Inflammatory macrophage treated with lipopolysaccharide for 1 hour (primary cell): ENCODE measurements at places on chromosomes 1 and 21.

- DNase-seq: no peak
These were observed 75.3 kb downstream of the PEX14 start for GRCh38 chr1:10549904-10550664.

DNA sequence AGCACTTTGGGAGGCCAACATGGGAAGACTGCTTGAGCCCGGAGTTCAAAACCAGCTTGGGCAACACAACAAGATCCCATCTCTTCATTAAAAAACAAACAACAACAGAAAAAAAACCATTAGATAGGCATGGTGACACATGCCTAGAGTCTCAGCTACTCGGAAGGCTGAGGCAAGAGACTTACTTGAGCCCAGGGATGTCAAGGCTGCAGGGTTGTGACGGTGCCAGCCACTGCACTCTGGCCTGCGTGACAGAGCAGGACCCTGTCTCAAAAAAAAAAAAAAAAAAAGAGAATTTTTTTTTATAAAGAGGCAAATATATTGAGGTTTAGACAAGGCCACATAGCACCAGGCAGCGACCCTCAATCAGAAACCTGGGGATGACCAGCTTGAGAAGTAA, 62.7 kb downstream of the HSF2BP start:
- no peak for DNase-seq

- no peak for DNase-seq
These were observed 14.1 kb downstream of the RUNX3 start for GRCh38 chr1:24915816-24916602.

DNA sequence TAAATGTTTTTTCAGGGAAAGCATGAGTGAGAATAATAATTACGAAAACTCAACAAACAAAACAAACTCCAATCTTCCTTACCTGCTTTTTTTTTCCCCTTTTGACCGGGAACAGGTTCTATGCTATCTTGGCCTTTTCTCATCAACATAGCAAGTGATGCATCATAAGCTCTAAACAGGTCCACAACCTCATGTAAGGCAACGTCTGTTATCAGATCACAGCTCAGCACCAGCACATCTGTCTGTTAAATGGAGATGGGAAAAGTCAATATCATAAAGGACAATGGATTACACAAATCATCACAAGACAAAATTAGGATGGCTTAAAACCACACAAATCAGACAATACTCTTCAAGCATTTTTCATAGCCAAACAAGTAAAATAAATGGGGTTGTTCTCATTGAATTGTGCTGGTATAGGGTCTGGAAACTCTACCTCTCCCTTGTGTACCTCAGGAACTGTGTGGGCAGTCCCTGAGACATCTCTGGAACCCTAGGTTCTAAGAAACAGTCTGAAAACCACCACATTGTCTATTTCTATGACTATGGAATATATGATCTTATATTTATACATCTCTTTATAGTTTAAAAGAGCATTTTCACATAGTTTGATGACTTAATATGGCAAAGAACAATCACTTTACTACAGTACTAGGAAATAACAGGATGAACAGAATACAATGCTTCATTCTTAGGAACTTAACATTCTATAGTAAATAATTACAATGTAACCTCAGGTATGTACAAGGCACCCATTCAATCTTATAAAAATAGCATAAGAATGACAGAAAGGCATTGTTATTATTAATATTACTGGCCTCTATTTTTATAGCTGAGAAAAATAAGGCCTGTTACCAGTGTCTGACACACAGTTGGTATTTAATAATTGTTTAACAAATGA, 44.7 kb downstream of the EIF2B3 start:
- DNase-seq: no peak

DNA sequence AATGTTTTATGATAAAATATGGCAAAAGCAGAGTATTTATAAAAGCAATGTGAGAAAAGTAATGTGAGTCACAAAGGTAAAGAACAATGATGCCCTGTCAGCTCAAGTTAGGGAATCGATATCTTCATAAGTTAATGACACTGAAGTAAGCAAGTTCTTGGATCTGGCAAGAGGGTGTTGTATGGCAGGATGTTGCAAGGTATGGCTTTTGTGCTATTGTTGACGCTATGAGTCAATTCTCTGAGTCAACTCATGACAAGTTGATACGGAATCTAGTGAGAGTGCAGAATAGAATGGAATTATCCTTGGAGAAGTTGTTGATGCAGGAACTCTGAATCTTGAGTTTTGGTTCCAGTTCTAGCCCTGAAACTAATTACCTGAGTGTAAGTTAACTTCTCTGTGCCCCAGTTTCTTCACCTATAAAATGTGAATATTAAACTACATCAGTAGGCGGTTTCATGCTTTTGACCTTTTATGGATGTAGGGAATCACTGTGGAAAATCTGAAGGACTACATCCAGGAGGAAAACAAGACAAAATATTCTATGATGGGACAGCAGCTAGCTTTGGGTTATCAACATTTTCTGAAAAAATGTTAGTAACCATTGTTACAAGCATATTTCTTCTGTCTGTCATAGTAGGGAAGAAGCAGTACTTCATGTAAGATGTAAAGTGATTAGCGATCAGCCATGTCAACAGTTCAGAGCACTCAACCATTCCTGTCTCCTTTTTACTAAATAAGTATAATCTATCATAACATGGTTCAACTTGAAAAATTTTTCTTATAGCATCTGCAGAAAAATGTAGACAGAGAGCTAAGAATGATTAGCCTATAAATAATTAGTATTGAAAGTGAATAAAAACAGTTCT, 96.9 kb downstream of the ATP6V1G3 start:
- no peak for DNase-seq

GRCh38 chr1:228804173-228804572, 68.9 kb downstream of the RHOU start:
- no peak for DNase-seq

DNA sequence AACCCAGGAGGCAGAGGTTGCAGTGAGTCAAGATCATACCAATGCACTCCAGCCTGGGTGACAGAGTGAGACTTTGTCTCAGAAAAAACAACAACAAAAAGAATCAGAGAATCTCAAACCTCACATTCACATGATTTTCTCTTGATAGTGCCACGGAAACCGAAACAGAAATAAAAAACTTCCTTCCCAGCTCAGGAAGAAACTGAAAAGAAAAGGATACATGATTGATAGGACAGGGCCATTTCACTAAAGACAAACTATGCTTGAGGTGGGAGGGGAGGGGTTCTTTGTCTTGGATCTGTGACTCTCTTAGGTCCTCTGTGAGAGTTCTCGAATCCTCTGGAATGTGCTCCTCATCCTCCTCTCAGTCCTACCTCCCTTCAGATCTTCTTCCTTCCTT, 19.8 kb upstream of the CD53 start:
- DNase-seq: no peak

- DNase-seq: no peak
These were observed 4.0 kb downstream of the ABCG1 start for GRCh38 chr21:42222821-42223390.

GRCh38 chr1:226697929-226698544, 41.0 kb downstream of the ITPKB start:
- no peak for DNase-seq

DNA sequence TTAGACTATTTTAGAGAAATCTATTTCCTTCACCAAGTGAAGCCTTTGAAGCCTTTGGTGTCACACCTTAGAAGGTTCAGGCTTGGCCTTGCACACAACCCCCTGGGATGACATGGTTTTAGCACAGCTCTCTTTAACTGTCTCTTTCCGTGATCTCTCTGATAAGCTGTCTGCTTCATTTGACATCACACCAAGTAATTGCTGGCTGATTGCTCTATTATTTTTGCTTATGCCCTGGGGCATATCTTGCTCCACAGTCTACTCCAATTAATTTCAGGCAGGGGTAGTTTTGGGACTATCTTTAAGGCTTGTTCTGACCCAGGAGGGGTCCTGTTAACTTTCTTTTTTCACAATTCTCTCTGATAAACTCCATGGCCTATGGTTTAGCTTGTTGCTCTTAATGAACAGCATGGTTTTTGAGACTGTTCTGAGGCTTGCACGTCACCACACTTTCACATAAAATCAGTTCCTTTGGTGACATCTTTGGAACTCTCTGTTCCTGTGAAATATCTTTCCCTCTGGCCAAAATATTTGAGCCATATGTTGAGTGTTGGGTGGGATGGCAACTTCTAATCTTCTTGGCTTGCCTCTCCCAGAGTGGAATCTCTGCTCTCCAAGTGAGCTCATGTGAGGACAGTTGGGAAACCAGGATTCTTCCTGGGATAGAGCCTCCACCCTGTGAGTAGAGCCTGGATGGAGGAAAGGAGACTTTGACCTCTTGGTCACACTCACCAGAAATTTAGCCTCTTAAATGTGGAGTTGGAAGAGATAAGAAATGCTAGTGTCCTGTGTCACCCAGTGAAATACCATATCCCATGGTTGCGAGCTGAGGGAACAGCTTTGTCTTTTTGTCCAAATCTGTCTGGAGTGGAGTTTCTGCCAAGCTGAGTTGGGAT, 63.6 kb downstream of the MAP3K21 start:
- no peak for DNase-seq

- no peak for DNase-seq
These were observed 44.7 kb upstream of the LRP8 start for GRCh38 chr1:53372501-53372951.

- DNase-seq: no peak
These were observed 25.5 kb upstream of the SEC16B start for GRCh38 chr1:177995369-177995768.

- no peak for DNase-seq
These were observed 281.1 kb downstream of the NPHP4 start for GRCh38 chr1:5711079-5711478.

- DNase-seq: peak; percentile 59
These were observed 2.7 kb upstream of the SDC3 start for GRCh38 chr1:30911059-30911954.

GRCh38 chr1:85311818-85312217, 35.4 kb upstream of the BCL10 start:
- DNase-seq: no peak

- no peak for DNase-seq
These were observed 453.0 kb downstream of the NEGR1 start for GRCh38 chr1:71829346-71829745.

GRCh38 chr1:210815641-210816550, 318.1 kb downstream of the KCNH1 start:
- no peak for DNase-seq

- DNase-seq: peak; percentile 86
These were observed 129.4 kb upstream of the EDN2 start for GRCh38 chr1:41613689-41614574.

DNA sequence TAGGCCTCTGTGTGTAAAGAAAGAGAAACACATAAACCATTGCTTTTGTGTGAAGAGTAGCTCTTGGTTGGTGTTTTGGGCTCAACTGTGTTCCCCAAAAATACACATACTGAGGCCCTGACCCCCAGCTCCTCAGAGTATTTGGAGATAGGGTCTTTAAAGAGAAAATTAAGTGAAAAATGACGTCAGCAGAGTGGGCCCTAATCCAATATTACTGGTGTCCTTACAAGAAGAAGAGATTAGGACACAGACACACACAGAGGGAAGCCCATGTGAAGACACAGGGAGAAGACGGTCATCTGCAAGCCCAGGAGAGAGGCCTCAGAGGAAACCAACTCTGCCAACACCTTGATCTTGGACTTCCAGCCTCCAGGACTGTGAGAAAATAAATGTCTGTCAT, 76.9 kb upstream of the PGBD5 start:
- DNase-seq: no peak

GRCh38 chr1:108055387-108055786, 90.4 kb upstream of the VAV3 start:
- no peak for DNase-seq

GRCh38 chr1:170692866-170693575, 29.1 kb downstream of the PRRX1 start:
- DNase-seq: no peak

DNA sequence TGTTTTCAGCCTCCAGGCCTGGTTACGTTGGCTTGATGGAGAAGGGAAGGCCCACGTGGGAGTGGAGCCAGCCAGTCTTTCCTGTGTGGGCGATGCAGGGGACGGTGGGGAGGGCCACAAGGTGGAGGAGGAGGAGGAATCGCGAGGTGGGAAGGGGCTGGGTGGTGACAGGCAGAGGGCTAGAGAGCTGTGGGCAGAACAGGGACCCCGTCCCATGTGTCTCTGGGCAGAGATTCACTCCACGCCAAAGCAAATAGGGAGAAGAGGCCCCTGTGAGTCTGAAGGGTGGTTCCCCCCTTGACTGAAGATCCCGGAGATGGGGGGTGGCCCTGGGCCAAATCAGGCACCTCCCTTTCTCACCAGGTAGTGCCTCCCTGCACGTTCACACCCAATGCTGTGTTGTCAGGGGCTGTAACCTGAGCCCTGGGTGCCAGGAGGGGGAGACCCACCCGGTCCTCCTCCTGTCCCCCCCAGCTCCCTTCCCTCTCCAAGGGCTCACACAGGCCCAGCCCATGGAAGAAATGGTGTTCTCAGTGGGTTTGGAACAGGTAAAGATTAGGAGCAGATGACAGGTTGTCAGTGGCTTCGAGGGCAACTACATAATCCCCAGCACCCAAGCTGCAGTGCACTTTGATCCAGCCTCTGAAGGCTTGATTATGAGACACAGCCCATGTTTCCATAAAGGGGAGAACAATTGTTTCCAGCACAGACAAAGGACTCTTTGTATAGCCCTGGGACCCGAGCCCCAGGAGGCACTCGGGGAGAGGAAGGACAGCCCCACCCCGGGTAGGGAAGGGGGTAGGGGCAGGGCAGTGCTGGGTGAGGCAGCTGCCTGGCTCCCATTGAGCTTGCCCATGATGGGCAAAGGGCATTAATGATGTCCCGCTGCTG, 37.7 kb upstream of the GPR37L1 start:
- DNase-seq: no peak

GRCh38 chr1:231041719-231042261, 1.7 kb upstream of the FAM89A start:
- DNase-seq: no peak

- DNase-seq: no peak
These were observed 176.6 kb downstream of the USH2A start for GRCh38 chr1:216246577-216247203.

- DNase-seq: no peak
These were observed 11.5 kb upstream of the C1orf105 start for GRCh38 chr1:172408958-172409357.

DNA sequence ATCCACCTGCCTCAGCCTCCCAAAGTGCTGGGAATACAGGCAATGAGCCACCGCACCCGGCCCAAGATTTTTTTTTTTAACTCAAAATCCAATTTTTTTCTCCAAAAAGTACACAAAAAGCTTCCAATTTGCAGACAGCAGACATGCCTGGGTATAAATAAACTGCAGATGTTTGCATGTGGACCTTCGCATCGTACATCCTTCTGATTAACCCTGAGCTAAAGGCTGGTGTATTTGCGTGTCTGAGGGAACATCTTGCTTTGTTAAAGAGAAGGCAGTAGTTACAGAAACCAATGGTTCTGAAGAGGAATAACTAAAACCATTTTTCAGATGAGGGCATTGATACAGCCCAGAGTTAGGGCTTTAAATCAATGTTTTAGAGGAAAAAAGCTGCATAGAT, 12.7 kb downstream of the BCAR3 start:
- DNase-seq: no peak

GRCh38 chr1:27527890-27528817, 38.2 kb upstream of the WASF2 start:
- no peak for DNase-seq

- no peak for DNase-seq
These were observed 6.4 kb upstream of the TSPAN1 start for GRCh38 chr1:46168477-46168876.
